Erythroblast (primary cell): ENCODE measurements at places on chromosomes 3 and 15.

DNA sequence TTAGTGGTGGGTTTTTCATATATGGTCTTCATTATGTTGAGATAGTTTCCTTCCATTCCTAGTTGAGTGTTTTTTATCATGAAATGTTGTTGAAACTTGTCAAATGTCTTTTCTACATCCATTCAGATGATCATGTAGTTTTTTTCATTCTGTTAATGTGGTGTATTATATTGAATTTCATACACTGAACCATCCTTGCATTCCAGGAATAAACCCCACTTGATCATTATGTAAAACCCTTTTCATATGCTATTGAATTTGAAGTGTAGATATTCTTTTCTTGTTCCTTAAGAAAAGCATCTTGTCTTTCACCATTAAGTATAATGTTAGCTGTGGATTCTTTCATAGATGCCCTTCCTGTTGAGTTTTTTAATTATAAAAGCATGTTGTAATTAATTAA, 42.9 kb downstream of the PIAS1 start:
- DNase-seq: peak; percentile 28

GRCh38 chr15:81224232-81224631, 27.6 kb downstream of the IL16 start:
- no peak for DNase-seq

GRCh38 chr15:96703794-96704550, 373.5 kb downstream of the NR2F2 start:
- no peak for DNase-seq

- no peak for DNase-seq
These were observed 16.9 kb upstream of the ALCAM start for GRCh38 chr3:105349684-105350387.

- DNase-seq: no peak
These were observed 42.4 kb upstream of the LARS2 start for GRCh38 chr3:45345846-45346580.

DNA sequence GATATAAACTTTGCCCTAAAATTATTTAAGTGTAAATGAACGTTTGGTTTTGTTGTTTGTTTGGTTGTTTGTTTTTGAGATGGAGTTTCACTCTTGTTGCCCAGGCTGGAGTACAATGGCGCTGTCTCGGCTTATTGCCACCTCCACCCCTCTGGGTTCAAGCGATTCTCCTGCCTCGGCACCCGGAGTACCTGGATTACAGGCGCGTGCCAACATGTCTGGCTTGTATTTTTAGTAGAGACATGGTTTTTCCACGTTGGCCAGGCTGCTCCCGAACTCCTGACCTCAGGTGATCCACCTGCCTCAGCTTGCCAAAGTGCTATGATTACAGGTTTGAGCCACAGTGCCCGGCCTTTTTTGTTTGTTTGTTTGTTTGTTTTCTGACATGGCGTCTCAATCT, 87.9 kb upstream of the CHD2 start:
- DNase-seq: no peak

DNA sequence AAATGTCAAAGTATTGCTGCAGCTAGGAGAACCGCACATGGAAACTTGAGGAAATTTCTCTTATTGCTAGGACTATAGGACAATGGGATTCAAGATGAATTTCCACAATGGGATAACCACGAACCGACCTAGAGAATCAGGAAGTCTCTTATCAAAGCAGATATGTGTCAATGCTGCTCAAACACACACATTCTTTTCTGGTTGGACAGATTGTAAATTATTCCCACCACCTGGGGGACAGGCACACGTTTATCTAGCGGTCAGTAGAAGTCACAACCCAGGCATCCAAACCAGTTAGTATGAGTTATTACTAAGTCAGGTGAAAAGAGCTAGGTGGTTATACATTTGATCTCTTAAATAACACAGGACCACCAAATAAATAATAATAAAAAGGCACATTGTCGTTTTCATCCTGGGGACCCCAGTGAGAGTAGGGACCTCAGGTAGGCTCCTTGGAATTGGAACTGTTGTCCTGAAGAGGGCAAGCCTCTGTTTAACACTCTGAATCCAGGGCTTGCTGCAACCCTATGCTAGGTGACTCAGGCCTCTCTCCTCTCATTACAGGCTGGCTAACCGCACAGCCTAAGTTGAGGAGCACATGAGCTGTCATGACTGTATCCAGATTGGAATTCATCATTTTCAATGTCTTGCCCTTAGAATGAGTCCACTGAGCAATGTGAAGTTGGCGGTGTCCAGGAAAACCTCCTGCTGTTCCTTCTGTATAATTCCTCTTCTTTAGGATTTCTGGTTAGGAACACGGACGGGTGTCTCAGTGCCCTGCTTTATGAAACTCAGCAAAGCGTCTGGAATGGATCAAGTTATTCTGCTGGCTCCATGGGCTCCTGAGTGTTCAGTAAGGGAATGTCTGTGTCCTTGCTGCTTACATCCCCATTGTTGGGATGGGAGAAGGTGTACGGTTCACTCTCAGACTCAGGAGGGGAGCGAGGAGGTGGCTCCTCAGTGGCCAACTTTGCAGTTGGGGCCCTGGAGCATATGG, 59.0 kb downstream of the CLEC3B start:
- no peak for DNase-seq

DNA sequence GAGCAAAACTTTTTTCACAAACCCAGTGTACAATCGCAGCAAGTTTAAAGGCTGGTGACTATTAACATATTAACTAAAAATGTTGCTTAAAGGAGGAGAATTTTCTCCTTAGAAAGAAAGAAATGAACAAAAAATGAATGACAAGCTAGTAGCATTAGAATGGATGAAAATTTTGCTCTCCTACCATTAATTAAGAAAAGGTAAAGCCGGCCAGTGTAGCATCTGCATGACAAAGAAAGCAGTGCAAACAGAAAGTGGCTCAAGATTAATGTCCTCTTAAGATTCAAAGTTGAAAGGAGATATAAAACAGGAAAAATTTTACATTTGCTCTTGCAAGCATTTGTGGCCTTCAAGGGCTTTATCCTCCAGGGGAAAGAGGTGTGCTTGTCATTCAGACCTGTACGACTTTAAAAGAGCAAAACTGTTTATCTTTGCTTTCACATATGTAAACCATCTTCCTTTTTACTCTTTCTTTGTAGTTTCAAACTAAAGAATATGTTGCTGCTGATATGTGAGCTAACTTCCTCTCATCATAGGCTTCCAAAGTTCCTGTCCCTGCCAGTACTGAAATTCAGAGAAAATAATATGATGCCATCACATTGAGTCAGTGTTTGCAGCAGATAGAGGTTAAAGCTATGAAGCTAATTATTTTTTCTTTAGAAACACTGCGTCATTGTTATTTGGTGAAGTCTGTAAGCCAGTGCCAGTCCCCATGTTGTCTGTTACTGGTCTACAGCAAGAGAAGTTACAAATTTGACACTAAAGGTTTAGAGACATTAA, 439.1 kb upstream of the GRM7 start:
- no peak for DNase-seq

DNA sequence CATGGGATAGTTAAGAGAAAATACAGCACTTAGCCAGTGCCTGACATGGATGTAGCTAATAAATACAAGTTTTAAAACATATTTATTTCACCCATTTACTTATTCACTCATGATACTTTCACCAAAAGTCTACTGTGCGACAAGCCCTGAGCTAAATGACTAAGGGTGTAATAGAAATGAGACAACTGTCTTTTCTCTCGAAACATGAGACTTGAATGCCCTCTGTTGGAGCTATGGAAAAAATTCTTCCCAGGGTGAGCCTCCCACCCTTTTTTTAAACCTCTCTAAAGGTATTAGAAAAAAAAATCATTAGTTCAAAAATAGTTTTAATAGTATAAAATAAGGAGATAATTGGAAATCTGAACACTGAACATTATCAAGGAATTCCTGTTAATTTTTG, 24.3 kb upstream of the RPL14 start:
- peak; percentile 12 for DNase-seq

GRCh38 chr3:24378313-24378712, 116.3 kb downstream of the THRB start:
- no peak for DNase-seq

DNA sequence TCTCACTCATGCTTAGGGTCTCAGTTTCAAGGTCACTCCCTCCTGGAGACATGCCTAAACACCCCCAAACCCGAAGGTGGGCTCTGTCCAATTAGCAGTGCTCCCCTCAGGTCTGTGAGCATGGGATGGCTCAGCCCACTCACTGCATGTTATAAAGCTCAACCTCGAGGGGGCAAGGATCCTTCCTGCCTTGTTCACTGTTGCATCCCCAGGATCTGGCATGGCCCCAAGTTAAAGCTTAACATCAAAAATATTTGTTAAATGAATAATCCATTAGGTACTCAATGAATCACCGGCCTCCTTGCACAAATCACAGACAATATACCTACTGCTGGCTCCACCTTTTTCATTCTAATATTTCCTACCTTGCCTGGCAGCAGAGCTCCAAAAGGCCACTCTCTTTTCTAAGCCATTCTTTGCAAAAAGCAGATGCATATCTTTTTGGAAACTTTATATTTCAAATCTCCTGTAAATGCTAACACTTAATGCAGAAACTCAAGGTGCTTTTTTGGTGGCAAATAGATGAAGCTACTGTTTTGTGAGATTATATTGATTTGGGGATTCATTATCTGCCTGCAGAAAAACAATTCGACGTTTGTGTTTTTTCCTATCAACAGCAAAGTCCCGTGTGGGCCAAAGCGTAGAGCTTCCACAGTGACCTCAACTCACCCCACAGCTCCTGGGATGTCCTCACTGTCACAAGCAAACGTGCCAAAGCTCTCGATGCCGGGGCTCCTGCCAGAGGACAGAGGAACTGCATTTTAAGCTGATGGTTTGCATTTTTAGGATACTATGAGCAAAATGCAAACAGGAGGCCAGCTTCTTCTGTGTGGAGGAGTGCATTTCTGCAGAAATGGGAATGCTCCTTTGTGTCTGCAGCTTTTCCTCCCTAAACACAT, 35.4 kb downstream of the PCOLCE2 start:
- no peak for DNase-seq

- DNase-seq: peak; percentile 84
These were observed 10.2 kb downstream of the EDEM1 start for GRCh38 chr3:5197470-5198312.

DNA sequence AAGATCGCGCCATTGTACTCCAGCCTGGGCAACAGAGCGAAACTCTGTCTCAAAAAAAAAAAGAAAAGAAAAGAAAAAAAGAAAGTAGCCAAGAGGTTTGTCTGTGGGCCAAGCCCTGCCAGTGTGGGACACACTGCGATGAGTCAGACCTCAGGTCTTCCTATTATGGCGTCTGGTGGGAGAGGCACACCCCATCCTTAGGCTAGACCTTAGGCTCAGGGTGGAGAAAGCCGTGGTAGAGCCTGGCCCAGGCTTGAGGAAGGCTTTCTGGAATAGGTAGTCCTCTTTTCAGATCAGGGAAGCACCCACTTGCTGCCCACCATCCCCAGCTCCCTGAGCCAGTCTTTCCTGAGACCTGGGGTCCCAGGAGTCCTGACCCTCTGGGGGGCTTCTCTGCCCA, 6.0 kb downstream of the HEMK1 start:
- DNase-seq: no peak

GRCh38 chr3:100149130-100149529, 34.8 kb upstream of the FILIP1L start:
- peak; percentile 16 for DNase-seq

DNA sequence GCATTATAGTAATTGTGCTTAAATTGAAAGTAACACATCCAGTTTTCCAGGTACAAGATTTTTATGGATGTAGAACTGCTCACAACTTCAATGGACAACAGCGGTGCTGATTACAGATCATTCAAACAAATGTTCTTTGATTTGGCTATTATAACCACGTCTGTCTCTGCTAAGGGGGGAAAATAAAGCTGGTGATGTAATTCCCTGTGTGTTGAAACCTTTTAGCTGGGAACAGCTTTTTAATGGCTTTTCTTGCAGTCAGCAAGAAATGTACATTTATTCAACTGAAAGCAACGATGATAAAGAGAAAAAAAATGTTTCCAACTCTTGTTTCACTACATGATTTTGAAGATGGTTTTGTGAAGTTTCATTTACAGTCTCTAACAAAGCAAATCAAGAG, 431.9 kb upstream of the AGTR1 start:
- DNase-seq: no peak

- no peak for DNase-seq
These were observed 8.0 kb downstream of the PXK start for GRCh38 chr3:58340594-58341244.
